ENCODE measurements at places on chromosomes 1 and 21.

DNA sequence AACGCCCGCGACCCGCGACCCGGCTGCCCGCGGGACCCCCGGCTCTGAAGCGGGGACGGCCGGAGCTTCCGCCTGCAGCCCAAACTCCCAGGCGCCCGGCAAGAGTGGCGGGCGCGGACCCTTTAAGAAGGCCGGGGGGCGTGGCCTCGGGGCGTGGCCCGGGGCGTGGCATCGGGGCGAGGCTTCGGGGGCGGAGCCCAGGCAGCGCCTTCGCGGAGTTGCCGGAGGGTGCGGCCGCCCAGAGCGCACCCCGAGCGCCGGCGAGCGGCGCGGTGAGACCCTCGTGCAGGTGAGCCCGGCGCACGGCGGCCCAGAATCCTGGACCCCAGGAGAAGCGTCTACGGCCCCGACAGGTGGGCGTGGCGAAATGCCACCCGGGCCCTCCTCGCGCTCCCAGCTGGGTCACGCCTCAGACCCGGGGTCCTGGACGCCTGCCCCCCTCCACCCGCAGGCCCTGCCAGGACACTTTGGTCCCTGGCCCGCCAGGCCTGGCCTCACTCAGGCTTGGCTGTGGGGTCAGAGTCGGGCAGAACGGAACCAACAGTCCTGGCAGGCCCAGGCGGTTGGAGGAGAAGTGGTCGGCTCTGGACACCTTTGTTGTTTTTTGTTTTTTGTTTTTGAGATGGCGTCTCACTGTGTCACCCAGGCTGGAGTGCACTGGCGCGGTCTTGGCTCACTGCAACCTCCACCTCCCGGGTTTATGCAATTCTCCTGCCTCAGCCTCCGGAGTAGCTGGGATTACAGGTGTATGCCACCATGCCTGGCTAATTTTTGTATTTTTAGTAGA lies 14.4 kb downstream of the RNF223 start:
- DNase-seq = no peak

DNA sequence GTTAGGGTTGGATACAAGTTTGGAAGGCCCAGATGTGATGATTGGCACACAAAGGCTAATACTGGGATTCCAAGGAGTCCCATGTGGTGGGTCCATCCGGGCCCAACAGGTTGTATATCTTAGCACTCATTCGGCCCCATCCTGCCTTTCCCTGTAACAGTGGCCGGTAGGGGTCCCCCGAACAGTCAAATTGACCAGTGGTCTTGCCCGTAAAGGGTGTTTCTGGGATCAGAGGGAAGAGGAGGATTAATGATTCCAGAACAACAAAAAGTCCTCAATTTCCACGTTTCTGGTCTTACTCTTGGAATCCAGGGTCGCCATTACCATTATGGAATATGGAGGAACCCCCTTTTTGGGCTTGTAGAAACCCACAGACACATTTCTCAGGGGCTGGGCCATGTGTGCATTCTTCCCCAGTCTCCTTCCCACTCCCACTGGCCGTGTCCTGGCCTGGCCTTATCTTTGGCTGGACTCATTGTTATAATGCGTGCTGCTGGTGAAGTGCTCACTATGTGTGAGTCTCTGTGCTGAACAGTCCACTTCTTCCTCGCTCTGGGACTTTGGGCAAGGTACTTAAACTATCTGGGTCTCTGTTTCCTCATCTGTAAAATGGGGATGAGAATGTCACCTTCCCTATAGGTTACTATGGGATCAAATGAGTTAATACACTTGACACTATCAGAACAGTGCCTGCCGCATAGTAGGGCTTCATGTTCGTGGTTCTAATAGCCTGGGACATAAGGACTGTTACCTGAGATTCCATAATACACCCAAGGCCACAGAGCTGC lies 161.8 kb downstream of the DYRK1A start:
- DNase-seq = no peak

DNA sequence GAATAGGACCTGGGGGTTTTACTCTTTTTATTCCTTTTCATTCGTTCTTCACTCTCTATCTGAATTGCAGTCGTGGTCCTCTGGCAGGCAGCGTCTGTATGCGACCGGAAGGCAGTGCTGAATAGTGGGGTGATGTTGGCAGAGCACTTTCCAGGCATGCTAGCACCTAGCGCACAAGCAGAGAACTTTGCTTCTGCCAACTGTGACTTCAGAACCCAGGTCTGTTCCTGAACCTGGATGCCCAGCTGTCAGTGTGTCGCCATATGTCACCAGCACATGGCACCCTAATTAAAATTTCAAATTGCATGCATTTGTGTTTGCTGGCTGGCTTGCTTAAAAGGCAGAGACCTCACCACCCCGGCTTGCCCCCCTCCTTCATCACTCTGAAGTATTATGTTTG lies 116.2 kb downstream of the NFIA start:
- DNase-seq = no peak

DNA sequence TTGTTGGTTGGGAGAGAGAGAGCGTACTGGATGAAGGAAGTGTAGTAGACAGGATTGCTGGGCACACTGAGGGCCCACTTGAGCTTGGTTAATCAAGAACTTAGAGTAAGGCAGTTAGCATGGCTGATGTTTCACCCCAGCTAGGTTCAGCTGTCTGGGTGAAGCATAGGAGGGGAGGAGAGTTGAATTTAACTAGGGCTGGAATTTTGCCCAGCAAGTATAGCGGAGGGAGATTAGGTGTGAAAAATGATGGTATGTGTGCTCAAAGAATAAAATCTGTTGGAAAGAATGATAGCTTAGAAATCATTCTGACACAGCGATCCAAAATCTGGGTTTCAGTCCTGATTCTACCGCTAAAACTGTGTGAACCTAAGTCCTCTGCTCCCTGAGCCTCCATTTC lies 461.5 kb upstream of the PROX1 start:
- no peak for DNase-seq

GRCh38 chr1:246725191-246725590 lies 982 bp downstream of the SCCPDH start:
- no peak for DNase-seq

DNA sequence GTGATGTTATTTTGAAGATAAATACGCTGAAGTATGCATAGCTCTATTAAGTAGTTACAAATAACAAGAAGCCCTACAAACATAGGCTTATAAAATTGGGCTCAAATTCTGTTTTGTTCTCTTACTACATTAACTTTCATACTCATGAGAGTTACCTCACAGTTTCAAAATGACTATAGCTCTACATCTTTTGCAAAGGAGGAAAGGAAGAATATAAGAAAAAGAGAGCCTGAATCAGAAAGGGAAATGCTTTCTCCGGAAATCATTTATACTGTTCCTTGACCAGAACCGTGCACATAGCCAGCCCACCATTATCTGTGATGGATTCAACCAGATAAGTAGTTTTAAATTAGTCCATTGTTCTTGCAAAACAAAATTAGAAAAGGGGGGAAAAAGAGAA lies 1252.1 kb downstream of the NCAM2 start:
- DNase-seq = no peak

- no peak for DNase-seq
Measured at GRCh38 chr1:98027103-98027705, 106.4 kb upstream of the DPYD start.

DNA sequence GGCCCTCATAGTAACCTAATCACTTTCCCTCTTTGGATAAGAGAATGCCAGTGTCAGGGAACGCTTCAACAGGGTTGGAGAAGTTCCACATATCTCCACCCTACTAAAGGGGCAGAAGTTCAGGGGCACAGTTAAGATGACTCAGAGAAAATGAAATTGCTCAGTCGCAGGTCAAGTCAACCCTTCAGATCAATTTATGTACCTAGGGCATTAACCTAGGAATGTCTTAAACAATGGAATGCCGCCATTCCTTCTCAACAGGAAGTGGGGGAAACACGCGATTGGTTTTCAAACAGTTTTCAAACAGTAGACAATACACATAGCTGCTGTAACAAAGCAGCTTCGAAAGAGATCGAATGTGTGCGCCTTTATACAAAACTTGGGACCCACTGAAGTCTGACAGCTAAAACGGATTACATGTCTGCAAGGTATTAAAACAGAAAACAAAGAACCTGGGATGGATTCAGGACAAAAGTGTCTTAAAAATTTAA lies 897 bp downstream of the SLC25A24 start:
- no peak for DNase-seq

DNA sequence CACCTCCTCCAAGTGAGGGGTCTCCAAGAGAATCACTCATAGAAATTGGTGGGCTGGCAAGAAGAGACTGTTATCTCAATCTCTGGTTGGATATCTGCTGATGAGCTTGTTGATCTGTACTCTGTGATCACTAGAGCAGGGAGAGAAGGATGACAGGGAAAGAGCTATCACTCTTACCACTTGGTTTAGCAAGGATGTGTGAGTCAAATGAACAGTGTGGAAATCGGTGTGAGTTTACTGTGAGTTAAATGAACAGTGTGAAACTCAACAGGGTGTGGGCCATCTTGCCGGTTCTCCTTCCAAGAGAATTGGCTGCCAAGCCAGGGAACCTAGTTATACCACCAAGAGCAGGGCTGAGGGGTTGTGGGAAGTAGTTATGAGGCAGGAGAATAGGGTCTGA lies 33.3 kb upstream of the CD1D start:
- DNase-seq = no peak

Data from AG04449 (cell line).